PC-9 (cell line): ENCODE measurements at places on chromosomes 6 and 20.
A peak's percentile ranks its signal among the peaks of the same experiment; 100 is the strongest.

GRCh38 chr6:6728169-6728941 lies 139.8 kb downstream of the LY86 start:
- DNase-seq: no peak

DNA sequence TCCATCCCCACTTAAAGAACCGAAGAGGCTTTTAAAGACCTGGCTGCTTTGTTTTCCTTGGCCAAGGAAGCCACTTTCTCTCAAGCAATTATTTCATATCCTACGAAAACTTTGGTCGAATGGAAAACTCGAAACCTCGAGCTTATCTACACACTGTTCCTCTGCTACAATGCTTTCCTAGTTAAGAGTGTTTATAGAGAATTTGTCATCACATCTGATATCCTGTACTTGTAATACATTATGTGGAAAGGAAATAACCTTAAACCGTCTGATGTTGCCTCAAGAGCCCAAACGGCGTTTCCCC lies 28.1 kb downstream of the TFAP2B start:
- DNase-seq: no peak

DNA sequence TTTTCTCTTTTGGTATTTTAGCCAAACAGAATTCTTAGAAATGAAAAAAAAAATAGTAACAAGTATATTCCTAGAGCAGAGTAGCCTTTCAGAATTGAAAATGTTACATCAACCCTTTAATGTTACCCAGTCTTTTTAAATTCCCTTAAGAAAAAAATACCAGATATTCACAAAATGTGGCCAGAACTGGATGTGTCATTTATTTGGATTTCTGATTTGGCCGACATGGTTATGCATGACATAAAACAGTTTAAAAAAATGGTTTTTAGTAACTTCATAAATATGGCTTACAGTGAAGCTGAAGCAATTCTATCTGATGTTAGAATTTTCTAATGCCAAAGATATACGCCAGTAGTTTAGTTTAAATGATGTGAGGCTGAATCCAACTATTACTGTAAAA lies 112.0 kb downstream of the ATXN1 start:
- DNase-seq: no peak

DNA sequence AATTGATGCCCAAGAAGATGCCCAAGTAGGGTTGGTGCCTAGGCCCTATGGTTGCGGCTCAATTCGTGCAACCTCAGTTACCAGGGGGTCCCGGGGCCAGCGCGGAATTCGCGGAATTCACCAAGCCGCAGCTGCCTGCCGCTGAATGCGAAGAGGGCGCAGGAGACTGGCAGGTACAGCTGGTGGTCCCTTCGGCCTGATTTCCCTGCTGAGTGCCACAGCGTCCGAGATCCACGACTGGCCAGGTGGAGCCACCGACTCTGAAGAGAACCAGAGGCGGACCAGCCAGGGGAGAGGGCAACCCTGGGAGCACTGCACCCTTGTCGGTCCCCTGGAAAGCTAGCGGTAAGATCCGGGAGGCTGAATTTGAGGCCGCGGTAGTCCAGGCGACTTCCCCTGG lies 6.8 kb upstream of the TFAP2D start:
- DNase-seq: no peak

DNA sequence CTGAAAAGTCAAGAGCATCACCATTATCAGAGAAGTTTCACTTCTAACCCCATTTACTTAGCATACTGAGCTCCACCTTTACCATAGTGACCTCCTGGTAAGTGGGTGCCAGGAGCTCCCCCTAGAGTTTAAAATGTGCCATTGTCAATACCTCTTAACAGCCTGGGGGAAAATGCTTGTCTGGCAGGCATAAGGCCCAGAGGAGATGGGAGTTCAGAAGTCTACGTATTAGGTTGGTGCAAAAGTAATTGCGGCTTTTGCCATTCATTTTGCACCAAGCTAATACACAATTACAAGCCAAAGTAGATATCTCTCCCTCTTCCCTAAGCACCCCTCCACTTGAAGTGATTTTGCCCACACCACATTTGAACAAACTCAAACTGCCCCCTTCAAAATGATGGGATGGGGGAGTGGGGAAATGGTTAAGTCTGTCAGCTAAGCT lies 919.0 kb downstream of the KIF16B start:
- DNase-seq: peak; percentile 19

GRCh38 chr6:74283532-74283931 lies 587.5 kb downstream of the CD109 start:
- no peak for DNase-seq

GRCh38 chr6:47669684-47670513 lies 28.5 kb upstream of the ADGRF4 start:
- DNase-seq: no peak

DNA sequence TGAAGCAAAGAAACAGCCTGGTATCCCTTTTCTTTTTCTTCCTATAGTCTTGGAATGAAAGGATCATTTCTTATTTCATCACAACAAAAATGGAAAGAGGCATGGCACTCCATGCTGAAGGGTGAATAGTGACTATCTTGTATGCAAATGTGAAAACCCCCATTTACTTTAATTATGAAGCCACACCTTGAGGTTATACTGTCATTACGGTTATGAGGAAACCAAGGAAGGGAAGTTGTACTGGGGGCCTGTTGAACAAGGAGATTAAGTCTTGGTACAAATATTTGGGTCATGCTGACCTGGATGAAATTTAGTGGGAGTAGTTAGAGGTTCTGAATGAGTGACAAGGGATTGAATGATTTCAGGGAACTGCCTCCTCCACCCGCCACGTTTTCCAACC lies 8.7 kb upstream of the STXBP5 start:
- DNase-seq: no peak

DNA sequence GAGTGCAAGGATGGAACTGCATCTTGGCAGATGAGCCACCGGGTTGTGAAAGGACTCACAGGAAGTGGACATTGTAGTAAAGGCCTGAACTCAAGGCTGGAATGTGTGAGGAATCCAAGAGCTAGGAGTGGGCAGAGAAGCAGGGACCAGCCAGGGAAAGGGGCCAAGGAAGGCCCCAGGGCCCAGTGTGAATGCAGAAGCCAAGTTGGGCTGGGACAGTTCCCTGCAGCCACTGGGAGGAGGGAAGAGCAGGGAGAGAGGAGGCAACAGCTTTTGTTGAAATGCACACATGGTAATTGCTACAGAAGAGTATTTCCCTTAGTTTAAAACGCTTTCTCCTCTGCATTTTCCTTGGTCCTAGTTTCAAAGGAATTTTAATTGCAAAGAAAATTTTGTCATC lies 34.6 kb downstream of the CDH22 start:
- no peak for DNase-seq

GRCh38 chr20:15843777-15844176 lies 729.5 kb downstream of the KIF16B start:
- no peak for DNase-seq

- no peak for DNase-seq
Measured at GRCh38 chr6:73964241-73964854, 268.3 kb downstream of the CD109 start.

GRCh38 chr20:32356622-32357374 lies 1.3 kb upstream of the ASXL1 start:
- DNase-seq: peak; percentile 2

GRCh38 chr6:135228486-135228885 lies 47.4 kb downstream of the MYB start:
- DNase-seq: no peak
